Caki2 (cell line): ENCODE measurements at places on chromosomes 1 and 21.
A peak's percentile ranks its signal among the peaks of the same experiment; 100 is the strongest.

DNA sequence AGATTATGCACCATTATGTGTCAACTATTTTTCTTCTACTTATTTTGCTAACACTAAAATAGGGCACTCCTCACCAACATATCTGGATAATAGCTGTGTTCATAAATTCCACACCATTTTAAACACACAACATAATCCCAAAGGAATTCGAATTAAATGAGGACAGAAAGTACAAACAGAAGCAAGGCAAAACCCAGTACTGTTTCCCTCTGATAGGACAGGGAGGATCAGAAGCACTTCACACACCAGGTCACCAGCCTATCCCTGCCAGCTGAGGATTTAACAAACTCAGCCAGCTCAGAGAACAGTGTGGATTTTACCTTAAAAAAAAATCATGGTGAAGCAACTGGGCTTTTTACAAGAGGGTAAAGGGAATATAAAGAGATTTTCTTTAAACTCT lies 20.0 kb downstream of the CRYZ start:
- no peak for DNase-seq

- peak; percentile 46 for DNase-seq
These were observed 5.1 kb upstream of the FOXJ3 start for GRCh38 chr1:42340093-42340492.

DNA sequence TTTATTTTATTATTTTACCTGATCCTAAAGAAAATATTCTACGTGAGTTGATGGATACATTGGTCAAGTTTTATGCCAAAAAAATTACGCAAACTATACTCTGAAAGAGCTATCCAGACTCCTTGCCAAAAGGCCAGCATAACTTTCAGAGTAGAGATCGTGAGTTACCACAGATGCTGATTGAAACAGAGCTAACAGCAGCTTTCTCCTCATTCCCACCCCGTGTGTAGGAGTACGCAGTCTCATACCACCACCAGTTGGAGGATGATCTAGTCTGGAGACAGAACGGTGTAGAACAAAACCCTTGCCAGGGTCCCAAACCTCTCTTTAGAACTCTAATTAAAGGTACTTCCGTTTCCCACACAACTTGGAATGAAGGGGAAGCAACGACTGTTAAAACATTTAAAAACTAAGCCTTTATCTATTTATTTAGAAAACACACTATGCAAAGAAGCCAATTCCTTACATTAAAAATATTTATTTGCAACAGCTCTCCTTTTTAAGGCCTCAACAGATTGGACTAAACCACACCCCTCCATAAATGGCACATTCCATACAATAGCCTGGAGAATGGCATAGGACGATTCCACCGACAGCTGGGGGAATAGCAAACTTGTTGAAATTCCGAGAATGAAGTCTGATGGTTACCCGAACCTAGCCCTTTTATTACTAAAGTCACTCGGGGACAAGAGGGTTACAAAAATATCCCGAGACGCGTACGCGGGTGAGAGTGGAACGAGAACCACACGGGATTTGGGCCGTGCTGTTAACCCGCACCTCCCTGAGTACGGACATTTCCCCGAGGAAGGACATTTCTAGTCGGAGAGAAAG lies 1.4 kb downstream of the NUCKS1 start:
- DNase-seq = no peak

DNA sequence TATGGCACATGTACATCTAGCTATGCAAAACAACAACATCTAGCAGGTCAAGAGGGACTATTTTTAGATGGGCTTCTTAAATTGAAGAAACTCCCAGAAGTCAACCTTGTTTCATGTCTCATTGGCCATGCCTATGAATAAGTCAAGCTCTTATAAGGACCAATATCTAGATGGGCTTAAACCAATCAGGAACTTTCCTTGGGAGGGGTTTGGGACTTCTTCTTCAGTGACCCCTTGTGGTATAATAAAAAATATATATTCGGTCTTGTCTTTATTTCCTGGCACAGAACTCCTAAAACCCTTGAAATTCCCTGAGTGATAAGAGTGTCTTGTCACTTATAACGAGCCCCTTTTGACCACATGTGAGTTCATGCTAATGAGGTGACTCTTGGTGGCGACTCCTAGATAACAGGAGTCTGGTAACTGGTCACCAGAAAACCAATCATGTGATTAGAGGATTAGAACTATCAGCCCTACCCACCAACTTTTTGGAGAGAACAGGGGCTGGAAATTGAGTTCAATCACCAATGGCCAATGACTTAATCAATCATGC lies 218.3 kb downstream of the HHIPL2 start:
- DNase-seq = no peak

- no peak for DNase-seq
These were observed 41.4 kb downstream of the MSH4 start for GRCh38 chr1:75838079-75838478.

GRCh38 chr1:23483321-23484252 lies at the start of gene ASAP3:
Gene ASAP3, minus strand, starts transcription at chr1:23484179. Its CDS starts 46 bp downstream, at chr1:23484133.
- no peak for DNase-seq

GRCh38 chr1:163928069-163928468 lies 606.3 kb downstream of the NUF2 start:
- DNase-seq = no peak

DNA sequence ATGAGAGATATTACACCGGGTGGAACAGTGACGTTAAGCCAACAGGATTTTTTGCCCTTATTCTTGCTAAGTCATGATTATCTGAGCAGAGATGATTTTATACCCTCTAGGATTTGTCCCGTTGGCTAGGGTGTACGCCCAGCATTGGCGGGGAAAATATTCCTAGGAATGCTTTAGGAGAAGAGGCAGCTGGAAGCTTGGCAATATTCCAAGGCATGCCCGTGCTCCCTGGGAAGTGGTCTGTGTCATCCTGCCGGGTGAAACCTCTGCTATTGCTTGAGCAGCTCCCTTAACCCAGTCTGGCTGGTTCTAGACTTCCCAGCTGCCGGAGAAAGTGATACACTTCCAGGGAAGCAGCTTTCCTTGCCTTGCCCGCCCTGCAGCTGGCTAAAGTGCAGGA lies 16.2 kb downstream of the CHRNB2 start:
- DNase-seq = peak; percentile 94

GRCh38 chr1:30149226-30149625 lies 574.2 kb downstream of the MATN1 start:
- no peak for DNase-seq

- no peak for DNase-seq
These were observed 16.4 kb downstream of the ITGB2 start for GRCh38 chr21:44904141-44904923.

- DNase-seq = no peak
These were observed 16.4 kb downstream of the ECHDC2 start for GRCh38 chr1:52904927-52905698.

DNA sequence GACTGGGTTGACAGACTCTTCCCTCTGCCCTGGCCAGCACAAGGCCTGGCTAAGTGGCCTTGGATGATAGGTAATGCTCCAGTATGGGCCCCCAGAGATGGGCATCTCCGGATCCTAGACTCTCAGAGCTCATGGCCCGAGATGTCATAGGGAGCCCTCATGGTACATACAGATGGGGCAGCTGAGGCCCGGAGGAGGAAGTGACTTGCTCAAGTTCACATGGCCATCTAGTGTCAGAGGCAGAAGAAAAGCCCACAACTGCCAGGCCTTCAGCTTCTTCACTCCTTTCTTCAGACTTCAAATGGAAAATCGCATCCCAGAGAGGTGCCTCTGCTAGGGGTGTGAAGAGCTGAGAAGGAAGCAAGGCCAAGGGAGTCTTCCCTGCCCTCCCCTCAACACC lies 46.8 kb upstream of the SYNC start:
- DNase-seq = no peak

GRCh38 chr1:62784509-62785365 lies 805 bp downstream of the ATG4C start:
- no peak for DNase-seq

GRCh38 chr21:46080171-46081021 lies 17.5 kb upstream of the COL6A2 start:
- DNase-seq = no peak

DNA sequence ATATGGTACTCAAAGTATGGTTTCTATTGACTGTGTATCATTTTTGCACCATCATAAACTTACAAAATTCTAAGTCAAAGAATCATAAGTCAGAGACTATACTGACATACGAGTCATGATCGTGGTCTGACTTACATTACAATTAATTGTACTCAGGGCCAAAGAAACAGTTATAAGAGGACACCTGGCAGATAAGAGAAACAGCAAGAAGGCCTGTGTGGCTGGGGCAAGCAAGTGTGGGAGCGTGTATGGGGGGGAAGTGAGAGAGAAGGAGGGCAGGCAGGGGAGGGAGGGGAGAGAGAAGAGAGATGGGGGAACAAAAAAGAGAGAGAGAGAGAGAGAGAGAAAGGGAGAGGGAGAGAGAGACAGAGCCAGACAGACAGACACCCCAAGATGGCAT lies 70.9 kb downstream of the RERE start:
- DNase-seq = no peak

DNA sequence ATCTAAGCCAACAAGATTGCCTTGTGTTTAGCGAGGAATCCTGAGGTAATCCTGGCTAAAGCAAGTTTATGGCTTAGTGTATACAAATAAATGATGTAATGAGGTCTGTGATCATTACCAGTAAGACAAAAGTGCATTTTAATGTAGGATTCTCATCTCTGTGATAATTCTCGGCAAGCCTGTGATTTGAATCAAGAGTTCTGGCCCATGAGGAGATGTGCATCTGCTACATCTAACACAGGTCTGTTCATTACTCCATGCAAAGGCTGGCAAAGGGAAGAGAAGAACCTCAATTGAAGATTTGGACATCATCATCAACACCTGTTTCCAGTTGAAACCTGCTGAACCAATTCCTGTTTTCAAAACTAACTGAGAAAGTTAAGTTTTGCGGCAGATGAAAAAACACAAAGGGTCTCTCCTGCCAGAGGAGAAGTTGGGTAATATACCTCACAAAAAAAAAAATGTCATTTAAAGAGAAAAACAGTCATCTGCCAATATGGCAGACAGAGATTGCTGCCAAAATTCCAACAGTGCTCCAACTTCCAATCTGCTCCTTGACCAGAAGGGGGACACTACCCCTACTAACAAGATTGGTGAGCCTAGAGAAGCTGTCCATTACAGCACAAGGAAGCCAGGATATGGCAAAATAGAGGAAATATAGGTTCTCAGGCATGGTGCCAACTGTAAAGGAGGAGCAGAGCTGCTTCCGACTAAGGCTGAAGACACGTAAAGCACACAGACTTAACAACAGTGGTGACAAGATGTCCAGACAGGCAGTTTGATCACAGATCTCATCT lies 453.7 kb downstream of the TTLL7 start:
- DNase-seq = no peak

DNA sequence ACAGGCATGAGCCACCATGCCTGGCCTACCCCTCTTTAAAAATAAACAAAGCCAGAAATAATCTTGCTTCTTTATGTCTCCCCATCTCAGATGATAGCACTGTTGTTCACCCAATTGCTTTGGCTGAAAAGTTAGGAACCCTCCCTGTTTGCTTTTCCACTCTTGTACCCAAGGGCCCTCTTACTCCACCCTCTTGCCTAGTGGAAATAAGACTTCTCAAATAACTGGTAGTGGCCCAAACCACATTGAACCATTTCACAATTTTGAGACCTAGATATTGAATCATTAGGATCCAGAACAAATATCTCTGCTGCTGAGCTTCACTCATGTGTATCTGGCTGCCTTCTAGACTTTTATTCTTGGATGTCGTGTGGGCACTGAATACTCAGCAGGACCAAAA lies 37.7 kb downstream of the RNF220 start:
- no peak for DNase-seq

GRCh38 chr1:231329483-231329882 lies 8.2 kb downstream of the EXOC8 start:
- no peak for DNase-seq

GRCh38 chr1:198519639-198520501 lies 20.6 kb downstream of the ATP6V1G3 start:
- no peak for DNase-seq

- DNase-seq = no peak
These were observed 55.0 kb downstream of the PEX14 start for GRCh38 chr1:10529765-10530164.

- DNase-seq = no peak
These were observed 7.1 kb downstream of the CYB561D1 start for GRCh38 chr1:109500941-109501381.

DNA sequence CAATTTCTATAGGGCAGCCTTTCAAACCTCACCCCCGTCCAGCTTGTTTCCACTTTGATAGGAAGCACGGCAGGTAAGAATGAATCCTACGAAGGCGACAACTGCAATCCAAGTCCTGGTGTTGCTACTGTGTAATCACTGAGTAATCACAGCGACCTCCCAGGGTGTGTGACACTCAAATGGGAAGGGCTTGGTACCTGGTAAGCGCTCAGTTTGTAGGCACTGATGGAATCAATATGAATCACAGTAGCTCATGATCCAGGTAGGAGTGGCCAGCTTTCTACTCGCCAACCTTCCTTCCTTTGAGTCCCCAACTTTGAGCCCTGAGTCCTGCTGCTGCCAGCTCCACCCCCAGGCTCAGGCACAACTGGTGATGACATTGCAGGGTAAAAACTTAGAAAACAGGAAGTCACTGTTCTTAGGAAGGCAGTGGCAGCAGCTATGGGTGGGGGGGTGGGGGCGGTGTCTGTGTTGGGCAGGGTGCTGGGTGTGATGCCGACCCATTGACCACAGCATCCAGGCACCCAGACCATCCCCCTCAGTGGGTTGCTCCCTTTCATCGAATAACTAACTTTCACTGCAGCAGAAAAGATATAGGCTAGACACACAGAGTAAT lies 70.7 kb downstream of the CD247 start:
- peak; percentile 54 for DNase-seq

GRCh38 chr1:227437495-227438008 lies 119.3 kb upstream of the CDC42BPA start:
- DNase-seq = peak; percentile 41

- no peak for DNase-seq
These were observed 38.2 kb downstream of the ITPKB start for GRCh38 chr1:226700861-226701260.

GRCh38 chr1:102941366-102941947 lies 166.9 kb downstream of the COL11A1 start:
- peak; percentile 0 for DNase-seq

- DNase-seq = no peak
These were observed 387.6 kb downstream of the BRINP2 start for GRCh38 chr1:177558372-177558771.

DNA sequence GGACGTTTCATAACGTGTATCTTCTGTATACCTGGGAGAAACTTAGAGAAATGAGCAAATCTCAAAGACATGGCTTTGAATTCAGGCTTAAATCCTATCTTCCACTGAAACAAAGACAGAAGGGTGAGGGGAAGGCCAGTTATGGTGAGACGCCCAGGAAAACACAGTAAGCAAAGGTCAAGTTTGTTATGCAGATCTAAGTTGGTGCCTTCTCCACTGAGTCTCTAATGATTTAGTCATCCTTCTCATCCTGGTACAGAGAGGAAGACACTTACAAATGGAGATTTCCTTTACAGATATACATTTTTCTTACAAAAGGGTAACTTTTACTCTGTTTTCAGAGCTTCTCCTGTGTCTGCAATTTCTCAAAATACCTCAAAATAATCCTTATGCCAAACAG lies 64.4 kb downstream of the MAP3K7CL start:
- DNase-seq = no peak
